ENCODE measurements at places on chromosomes 13 and 19. TPM values are rescaled to one million over a fixed set of nuclear protein-coding genes. Genes with fewer than 3 reads are reported as not detected.

DNA sequence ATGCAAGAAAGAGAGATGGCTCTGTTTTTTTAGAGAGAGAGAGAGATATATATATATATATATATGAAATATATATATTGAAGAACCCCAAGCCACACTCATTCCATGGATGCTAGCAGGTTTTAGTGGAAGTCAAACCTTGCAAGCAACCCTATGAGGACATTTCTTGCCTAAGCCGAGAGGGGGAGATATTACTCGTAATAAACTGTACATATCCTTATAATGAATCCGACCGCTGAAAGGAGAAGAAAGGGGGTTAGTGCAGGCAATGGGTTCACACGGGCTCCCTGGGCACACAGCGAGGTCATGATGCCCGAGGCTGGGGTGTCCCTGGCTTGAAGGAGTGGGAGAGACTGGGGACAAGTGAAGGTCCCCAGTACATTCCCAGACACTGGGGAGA is 78.3 kb downstream of the IER2 start:
- no peak overlapping the region for H3K4me3 ChIP-seq

GRCh38 chr13:44132710-44133109 is 240.9 kb upstream of the SERP2 start:
- no peaks in the 10 kb centered on the region for H3K4me1 ChIP-seq
- H3K27me3 ChIP-seq: peaks cover 3% of the 10 kb centered on the region
- H3K27ac ChIP-seq: no peak overlapping the region
- no peak for DNase-seq
- no peak overlapping the region for H3K4me3 ChIP-seq
- no peaks in the 10 kb centered on the region for H3K36me3 ChIP-seq

ZNF579 gene
- 6.0 TPM for total RNA-seq

DNA sequence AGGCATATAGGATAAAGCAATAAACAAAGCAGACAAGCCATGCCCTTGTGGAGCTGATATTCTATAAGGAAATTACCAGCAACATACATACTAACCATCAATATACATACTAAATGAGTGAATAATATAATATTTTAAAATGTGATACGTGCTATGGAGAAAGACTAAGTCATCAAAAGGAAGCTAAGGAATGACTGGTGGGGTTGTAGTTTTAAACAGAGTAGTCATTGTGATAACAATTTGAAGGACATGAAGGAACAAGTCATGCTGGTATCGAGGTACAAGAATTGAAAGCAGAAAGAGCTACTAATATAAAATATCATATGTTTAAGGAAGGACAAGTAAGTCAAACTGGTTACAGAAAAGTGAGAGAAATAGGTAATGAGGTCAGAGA is 894.9 kb upstream of the PCDH9 start:
- no peaks in the 10 kb centered on the region for H3K27me3 ChIP-seq
- H3K4me1 ChIP-seq: no peaks in the 10 kb centered on the region
- H3K27ac ChIP-seq: no peak overlapping the region

DNA sequence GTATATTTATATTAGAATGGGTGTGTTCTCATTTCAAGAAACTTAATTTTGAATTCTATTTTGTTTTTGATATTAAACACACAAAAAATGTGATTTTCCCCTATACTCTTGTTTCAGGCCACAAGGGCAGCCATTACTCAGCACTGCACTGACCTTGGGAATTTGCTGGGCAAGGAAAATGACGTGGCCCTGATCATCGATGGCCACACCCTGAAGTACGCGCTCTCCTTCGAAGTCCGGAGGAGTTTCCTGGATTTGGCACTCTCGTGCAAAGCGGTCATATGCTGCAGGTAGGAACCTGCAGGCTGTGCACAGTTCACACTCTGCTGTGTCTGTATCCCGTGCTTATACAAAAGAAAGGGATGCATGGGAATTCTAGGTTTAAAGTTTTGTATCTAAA is 327.3 kb downstream of the ATP8A2 start:
- no peak for DNase-seq
- no peaks in the 10 kb centered on the region for H3K4me1 ChIP-seq
- no peaks in the 10 kb centered on the region for H3K27me3 ChIP-seq
- H3K27ac ChIP-seq: no peak overlapping the region

CTXN1 gene
- 0.72 TPM for total RNA-seq

DNA sequence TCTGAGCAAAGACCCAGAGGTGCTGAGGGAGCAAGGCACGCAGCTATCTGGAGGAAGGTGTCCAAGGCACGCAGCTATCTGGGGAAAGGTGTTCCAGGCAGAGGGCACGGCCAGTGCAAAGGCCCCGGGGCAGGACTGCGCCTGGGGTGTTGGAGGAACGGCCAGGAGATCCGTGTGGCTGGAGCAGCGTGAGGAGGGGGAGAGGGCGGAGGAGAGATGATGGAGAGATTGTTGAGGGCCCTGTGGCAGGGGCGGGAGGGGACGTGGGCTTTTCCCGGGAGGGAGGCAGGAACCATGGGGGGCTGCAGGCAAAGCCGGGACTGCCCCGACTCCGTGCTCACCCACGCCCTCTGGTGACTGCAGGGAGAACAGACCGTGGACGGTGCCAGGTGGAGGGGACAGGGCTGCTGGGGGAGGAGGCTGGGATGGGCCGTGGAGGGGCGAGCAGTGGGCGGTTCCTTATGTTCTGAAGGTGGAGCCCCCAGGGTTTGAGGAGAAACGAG is 13.3 kb upstream of the MISP start:
- H3K4me3 ChIP-seq: no peak overlapping the region
- H3K27ac ChIP-seq: no peak overlapping the region
- H3K36me3 ChIP-seq: no peaks in the 10 kb centered on the region
- no peaks in the 10 kb centered on the region for H3K27me3 ChIP-seq

- H3K4me3 ChIP-seq: peak overlapping the region; percentile 70
- H3K27me3 ChIP-seq: no peaks in the 10 kb centered on the region
- peak overlapping the region; percentile 89 for H3K27ac ChIP-seq
- peaks cover 20% of the 10 kb centered on the region for H3K4me1 ChIP-seq
Measured at GRCh38 chr19:13748169-13748828, 16.0 kb upstream of the MRI1 start.

PNMA8B gene
- not detected for total RNA-seq

- DNase-seq: no peak
- no peaks in the 10 kb centered on the region for H3K4me1 ChIP-seq
- H3K36me3 ChIP-seq: no peaks in the 10 kb centered on the region
- no peak overlapping the region for H3K4me3 ChIP-seq
- no peaks in the 10 kb centered on the region for H3K27me3 ChIP-seq
Measured at GRCh38 chr19:31597616-31598015, 248.4 kb upstream of the TSHZ3 start.

- H3K27me3 ChIP-seq: no peaks in the 10 kb centered on the region
- H3K4me1 ChIP-seq: no peaks in the 10 kb centered on the region
- no peak overlapping the region for H3K4me3 ChIP-seq
- DNase-seq: no peak
- H3K36me3 ChIP-seq: no peaks in the 10 kb centered on the region
- H3K27ac ChIP-seq: no peak overlapping the region
Measured at GRCh38 chr13:77492982-77493381, 42.5 kb upstream of the SCEL start.

MISP gene
- not detected for total RNA-seq

ZNF728 gene
- total RNA-seq: not detected

BEST2 gene
- not detected for total RNA-seq

DNA sequence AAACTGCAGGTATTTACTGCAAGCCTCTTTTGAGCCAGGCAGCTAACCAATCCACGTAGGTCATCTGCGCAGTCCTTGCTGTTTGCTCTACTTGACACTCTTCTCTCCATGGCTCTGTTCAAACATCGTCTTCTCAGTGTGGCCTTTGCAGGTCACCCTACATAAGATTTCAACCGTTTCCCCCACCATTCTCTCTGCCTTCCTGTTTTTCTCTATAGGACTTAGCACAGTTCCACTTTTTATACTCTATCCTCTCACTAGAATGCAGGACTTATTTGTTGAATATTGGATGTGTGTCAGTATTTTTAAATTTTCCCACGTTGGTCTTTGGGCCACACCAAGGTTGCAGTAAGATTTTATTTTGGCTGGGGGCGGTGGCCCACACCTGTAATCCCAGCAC is 1.7 kb upstream of the FBXW9 start:
- H3K36me3 ChIP-seq: peaks cover 3% of the 10 kb centered on the region
- no peaks in the 10 kb centered on the region for H3K27me3 ChIP-seq
- no peak overlapping the region for H3K4me3 ChIP-seq
- H3K27ac ChIP-seq: no peak overlapping the region
- H3K4me1 ChIP-seq: peaks cover 12% of the 10 kb centered on the region
- DNase-seq: no peak

TUBA3C gene
- not detected for total RNA-seq

PLK5 gene
- total RNA-seq: not detected

- H3K27me3 ChIP-seq: no peaks in the 10 kb centered on the region
- no peak within 1 kb of the TSS for H3K4me3 ChIP-seq
- H3K27ac ChIP-seq: no peak within 1 kb of the TSS
- no peaks in the 10 kb centered on the region for H3K36me3 ChIP-seq
- DNase-seq: no peak
Measured at GRCh38 chr19:5851302-5851701, at the start of gene FUT3. TSS of gene FUT3 (minus strand) at chr19:5851449.

GRCh38 chr19:45442778-45443461 is 19.2 kb upstream of the ERCC1 start:
- peaks cover 36% of the 10 kb centered on the region for H3K4me1 ChIP-seq
- peak overlapping the region; percentile 57 for H3K4me3 ChIP-seq
- no peaks in the 10 kb centered on the region for H3K27me3 ChIP-seq
- no peaks in the 10 kb centered on the region for H3K36me3 ChIP-seq
- peak overlapping the region; percentile 91 for H3K27ac ChIP-seq

DNA sequence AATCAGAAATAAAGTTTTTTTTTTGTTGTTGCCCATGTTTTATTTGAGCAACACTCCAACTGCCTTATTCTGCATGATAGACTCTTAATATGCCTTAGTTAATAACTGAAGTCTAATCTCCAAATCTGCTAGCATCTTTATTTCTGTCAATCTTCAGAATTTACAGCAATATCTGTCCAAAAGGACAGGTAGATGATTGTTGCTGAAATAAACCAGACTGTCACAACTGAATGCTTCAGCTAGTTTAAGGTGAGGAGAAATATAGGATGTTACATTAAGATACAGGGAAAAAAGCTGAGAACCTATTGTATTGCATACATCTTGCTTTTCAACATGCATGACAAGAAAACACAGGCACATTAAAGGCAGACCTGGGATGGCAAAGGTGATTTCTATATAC is 204.3 kb downstream of the SLITRK1 start:
- no peak overlapping the region for H3K27ac ChIP-seq
- H3K36me3 ChIP-seq: no peaks in the 10 kb centered on the region
- no peaks in the 10 kb centered on the region for H3K4me1 ChIP-seq
- DNase-seq: no peak
- no peak overlapping the region for H3K4me3 ChIP-seq

DNA sequence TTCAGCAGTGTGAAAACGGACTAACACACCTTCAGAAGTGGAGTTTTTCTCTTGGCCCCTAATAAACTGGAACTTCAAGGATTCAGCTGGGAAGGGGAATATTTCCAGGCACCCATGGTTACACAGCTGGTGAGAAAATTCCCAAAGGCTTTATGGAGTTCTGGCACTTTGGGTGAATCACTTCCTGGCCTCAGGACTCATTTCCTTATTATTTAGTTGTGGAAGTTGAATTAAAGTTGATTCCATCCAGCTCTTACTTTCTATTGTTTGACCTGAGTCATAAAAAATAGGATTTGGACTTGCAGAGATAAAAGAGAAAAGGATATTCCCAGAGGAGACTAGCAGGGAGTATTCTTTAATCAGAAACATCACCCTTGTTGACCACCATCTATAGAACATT is 882.1 kb downstream of the UQCRFS1 start:
- DNase-seq: no peak
- no peak overlapping the region for H3K27ac ChIP-seq
- H3K4me1 ChIP-seq: no peaks in the 10 kb centered on the region
- no peaks in the 10 kb centered on the region for H3K27me3 ChIP-seq
- H3K4me3 ChIP-seq: no peak overlapping the region

GRCh38 chr19:31283701-31284100 is 65.5 kb downstream of the TSHZ3 start:
- H3K4me1 ChIP-seq: no peaks in the 10 kb centered on the region
- H3K36me3 ChIP-seq: no peaks in the 10 kb centered on the region
- no peak overlapping the region for H3K27ac ChIP-seq
